ENCODE measurements at places on chromosomes 5 and 9. TPM values are rescaled to one million over a fixed set of nuclear protein-coding genes. Genes with fewer than 3 reads are reported as not detected.
A peak's percentile ranks its signal among the peaks of the same experiment; 100 is the strongest.

GRCh38 chr5:145260670-145261069 lies 574.5 kb downstream of the PRELID2 start:
- no peak for DNase-seq

GRCh38 chr5:12277504-12278192 lies 373.4 kb upstream of the CTNND2 start:
- DNase-seq: no peak

GRCh38 chr9:121598167-121598964 lies 53.1 kb upstream of the DAB2IP start:
- peak; percentile 30 for DNase-seq

GRCh38 chr5:144915452-144915851 lies 744.8 kb downstream of the KCTD16 start:
- DNase-seq: peak; percentile 9

- no peak for DNase-seq
Measured at GRCh38 chr5:5615569-5615968, 193.1 kb downstream of the ICE1 start.

OR1Q1 gene
- total RNA-seq: not detected

SLC24A2 gene
- total RNA-seq: 0.06 TPM

- peak; percentile 39 for DNase-seq
Measured at GRCh38 chr5:180470966-180471582, 23.1 kb upstream of the CNOT6 start.

PCDHGA8 gene
- 0.26 TPM for total RNA-seq

PGM5 gene
- total RNA-seq: not detected

DNA sequence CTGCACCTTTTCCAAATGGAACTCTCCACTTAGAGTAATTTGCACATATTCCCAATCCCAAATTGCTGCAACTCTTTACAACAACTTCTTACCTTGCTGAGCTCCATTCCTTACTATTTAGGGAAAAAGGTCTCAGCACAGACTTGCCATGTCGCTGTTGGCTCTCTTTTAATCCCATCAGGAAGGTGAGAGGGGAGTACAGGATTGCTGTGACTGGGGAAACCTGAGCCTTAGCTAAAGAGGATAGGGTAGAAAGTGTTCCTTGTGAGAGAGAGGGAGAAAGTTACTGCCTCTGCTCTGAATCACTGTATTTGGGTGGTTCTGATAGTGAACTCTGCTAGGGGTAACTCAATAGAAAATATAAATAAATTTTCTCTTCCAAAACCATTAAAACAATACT lies 43.7 kb upstream of the GABRA1 start:
- DNase-seq: no peak

ABO gene
- total RNA-seq: not detected

SURF2 gene
- total RNA-seq: 25.3 TPM

DNA sequence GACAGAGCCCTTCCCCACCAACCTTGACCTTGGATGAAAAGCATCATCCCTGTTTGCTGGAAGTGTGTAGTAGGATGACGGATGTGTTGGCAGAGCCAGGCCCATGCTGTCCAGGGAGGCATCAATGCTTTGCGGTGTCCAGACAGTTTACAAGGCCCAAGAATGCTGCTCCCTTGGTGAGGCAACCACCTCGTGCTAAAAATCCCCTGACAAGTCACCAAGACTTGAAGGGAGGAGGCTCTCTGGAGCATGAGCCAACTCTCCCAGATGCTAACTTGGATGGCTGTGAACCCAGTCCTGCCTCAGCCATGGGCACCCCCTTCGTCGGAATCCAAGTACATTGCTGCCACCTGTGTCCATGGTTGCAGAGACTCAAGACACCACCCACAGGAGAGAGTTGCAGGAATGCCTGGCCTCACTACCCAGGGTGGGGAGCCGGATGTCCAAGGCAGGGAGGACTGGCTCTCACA lies 9.5 kb upstream of the NKD2 start:
- no peak for DNase-seq

ITK gene
- total RNA-seq: not detected

PLAC8L1 gene
- not detected for total RNA-seq

DNA sequence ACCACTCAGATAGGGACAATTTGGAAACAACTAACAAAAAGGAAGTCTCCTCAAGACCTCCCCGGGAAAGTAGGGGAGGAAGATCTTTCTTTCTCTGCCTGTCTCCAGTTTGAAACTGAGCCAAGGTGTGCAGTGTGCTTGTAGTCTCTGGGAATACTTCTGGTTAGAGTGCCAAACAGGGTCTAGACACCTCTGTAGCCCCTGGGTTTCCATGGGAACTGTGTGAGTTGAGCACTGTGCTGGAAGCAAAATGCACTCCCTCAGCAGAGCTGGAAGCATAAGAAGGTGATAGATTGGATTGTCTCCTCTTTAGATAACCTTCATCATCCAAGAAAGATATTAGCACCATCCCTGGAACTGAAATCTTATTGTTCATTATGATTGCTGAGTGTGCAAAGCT lies 129.2 kb upstream of the TNPO1 start:
- no peak for DNase-seq

KIF4B gene
- 0.06 TPM for total RNA-seq

- DNase-seq: peak; percentile 50
Measured at GRCh38 chr9:89929673-89930480, 325.1 kb downstream of the GADD45G start.

GRCh38 chr5:90014420-90014819 lies 395.1 kb downstream of the CETN3 start:
- no peak for DNase-seq

- no peak for DNase-seq
Measured at GRCh38 chr5:129069292-129069691, 25.3 kb upstream of the ISOC1 start.

MEGF10 gene
- 21.0 TPM for total RNA-seq

GRCh38 chr5:134000696-134001453 lies 3.9 kb downstream of the VDAC1 start:
- DNase-seq: no peak

- DNase-seq: no peak
Measured at GRCh38 chr5:170614065-170614490, 110.3 kb downstream of the KCNIP1 start.

- no peak for DNase-seq
Measured at GRCh38 chr5:177608243-177609075, 8.5 kb downstream of the B4GALT7 start.

MORN5 gene
- total RNA-seq: not detected

DNA sequence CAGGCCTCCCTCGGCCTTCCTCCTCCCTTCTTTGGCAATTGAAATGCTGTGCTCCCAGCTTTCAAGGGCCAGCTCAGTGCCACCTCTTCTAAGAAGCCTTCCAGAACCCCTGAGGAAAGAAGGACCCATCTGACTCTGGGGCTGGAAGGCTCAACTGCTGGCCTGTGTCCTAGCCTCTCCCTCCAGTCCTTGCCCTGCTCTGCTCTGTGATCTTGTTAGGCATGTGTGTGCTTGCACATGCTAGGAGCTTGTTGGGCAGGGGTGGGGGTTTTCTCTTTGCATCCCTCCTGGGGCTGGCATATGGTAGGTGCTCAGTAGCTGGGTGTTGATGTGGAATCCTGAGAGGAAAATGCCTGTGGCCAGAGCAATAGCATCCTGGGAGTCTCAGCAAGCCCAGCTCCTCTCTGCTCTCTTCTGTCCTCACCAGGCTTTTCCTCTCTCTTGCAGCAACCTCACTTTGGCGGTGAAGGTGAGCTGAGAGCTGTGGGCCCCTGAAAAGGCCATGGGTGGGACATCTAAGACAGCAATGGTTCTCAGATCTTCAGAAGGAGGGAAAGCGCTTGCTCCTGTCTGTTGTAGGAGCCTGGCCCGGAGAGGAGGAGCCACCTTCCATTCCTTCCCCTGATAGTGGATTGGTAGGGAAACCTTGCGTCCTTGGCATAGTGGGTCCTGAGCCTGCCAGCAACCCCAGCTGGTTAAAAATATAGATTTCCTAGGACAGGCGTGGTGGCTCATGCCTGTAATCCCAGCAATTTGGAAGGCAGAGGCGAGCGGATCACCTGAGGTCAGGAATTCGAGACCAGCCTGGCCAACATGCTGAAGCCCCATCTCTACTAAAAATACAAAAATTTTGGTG lies 9.9 kb downstream of the DOLK start:
- no peak for DNase-seq

GRCh38 chr5:8493176-8493575 lies 624.2 kb downstream of the MTRR start:
- no peak for DNase-seq

DNA sequence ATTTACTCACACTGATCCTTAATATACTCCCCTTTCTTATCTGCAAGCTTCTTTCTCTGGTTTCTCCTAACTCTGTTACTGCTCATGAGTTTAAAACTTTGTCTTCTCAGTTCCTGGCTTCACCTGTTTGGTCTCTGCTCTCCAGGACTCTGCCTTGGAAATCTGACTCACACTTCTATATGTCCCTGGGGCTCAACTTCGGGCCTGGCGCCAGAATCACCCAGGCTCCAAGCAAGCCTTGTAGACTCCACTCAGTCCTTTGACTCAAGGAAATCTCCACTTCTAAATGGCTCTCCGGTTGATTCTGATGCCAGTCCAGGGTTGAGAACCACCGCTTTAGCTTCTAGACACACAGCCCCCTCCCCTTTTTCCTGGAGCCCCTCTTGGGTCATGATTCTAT lies 57.8 kb downstream of the TMC1 start:
- peak; percentile 70 for DNase-seq

- DNase-seq: no peak
Measured at GRCh38 chr5:132860742-132861141, 5.5 kb downstream of the GDF9 start.

GRCh38 chr9:136618580-136619547 lies 43.9 kb upstream of the EGFL7 start:
- no peak for DNase-seq

SLC36A2 gene
- not detected for total RNA-seq

DNA sequence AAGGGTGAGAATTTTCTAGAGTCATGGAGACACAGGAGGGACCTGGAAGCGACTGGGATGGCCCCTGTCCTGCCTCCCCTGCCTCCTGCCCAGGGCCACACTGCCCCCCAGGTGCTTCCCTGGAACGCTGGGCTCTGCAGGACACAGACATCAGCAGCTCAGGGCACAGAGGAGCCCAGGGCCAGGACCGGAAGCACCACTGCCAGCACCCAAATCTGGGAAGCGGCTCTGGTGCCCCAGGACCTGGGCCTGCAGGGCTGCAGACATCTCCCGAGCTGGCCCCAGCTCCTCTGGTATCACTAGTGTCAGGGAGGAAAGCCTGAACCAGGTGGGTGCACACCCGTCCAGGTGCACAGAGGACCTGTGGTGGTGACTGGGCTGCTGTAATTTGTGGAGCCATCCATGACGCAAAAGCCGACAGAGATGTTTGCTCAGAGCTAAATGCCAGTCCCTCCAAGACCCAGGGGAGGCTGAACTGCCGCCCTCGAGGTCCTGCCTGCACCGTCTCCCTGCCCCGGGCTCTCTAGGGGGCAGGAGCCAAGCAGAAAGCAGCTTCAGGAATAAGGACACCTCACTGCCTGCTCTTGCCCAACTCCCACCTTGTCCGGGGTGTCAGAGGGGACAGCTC lies 46.0 kb upstream of the SIMC1 start:
- no peak for DNase-seq

LOX gene
- 26.4 TPM for total RNA-seq

Data from LHCN-M2 (cell line).